ENCODE measurements at places on chromosomes 4 and X. TPM values are rescaled to one million over a fixed set of nuclear protein-coding genes. Genes with fewer than 3 reads are reported as not detected.

HSFX4 gene
- polyA plus RNA-seq = not detected

DNA sequence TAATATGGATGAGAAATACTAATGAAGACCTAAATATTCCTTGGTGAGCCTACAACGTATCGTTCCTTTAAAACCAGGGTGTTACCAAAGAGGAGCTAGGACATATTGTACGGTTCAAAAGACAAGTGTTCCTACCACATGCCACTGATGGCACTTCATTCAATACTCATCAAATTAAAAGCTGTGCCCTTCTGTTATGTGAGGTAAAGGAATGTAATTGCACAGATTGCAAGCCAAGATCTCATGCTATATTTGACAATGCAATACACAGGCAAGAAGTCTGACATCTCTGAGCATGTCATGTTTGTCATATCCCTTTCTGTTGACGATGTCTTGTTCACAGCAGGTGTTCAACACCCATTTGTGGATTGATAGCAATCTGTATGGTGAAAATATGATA, 6.9 kb downstream of the FGF13 start:
- no peak for DNase-seq

DNA sequence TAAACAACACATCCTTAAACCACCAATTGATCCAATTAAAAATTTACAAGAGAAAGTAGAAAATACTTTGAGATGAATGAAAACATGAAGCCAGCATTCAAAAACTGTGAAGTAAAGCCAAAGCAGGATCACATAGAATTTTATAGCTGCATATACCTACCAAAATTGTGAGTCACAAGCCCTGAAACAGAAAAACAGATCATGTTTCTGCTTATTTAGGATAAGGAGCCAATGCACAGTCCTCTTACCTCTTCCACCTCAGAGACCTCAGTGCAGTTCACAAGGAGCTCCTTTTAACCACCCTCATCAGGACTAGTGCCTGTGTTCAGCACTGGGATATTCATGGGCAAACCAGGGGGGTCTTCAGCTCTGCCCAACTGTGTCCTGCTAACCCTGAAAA, 386.7 kb downstream of the TECRL start:
- no peak for DNase-seq

DNA sequence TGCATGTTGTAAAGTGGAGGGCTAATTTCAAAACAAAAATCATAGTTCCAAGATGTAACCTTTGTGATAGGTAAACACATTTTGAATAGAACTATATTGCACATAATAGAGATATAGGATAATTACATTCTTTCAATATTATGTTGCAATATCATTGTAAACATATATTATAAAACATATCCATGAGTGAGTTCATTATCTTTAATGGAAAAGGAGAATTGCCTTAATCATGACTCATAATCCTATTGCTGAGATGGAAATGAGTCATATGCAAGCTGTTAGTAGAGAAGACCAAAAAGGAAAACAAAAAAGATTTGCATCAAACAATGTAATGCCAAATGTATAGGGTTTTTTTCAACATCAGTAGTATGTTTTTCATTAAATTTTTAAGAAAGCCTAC, 73.7 kb upstream of the WDR44 start:
- DNase-seq = peak; percentile 27

- DNase-seq = peak; percentile 96
Observed at GRCh38 chr4:48017108-48017571, 568 bp downstream of the NIPAL1 start.

Measured in mammary epithelial cell (primary cell).